ENCODE measurements at places on chromosomes 6 and 20.

DNA sequence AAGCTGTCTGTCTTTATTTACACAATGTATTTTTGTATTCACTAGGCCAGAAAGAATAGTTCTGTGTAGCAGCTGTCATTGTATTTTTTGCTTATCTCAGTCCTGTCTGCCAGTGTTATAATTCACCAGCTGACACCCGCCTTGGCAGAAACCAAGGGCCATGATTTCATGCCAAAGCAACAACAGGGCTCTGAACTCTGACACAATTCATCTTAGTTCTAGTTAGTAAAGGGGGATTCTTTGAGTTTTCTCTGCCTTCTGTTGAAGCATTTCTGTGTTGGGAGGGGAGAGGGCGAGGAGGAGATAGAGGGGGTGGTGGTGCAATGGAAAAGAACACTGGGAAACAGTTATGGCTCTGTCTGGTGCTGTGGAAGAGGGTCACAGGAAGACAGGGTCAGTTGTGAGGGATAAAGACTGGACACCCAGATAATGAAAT lies 684.6 kb upstream of the MARCKS start:
- DNase-seq = no peak

GRCh38 chr6:158161566-158162254 lies 6.4 kb downstream of the SERAC1 start:
- DNase-seq = no peak

GRCh38 chr6:53651205-53651763 lies 14.3 kb downstream of the KLHL31 start:
- no peak for DNase-seq

- DNase-seq = no peak
These were observed 152.0 kb downstream of the TSHZ2 start for GRCh38 chr20:53124075-53124551.

- no peak for DNase-seq
These were observed 3.6 kb downstream of the BPIFA1 start for GRCh38 chr20:33239418-33239817.

- DNase-seq = no peak
These were observed 50.9 kb downstream of the NUDT3 start for GRCh38 chr6:34341481-34341971.

GRCh38 chr20:38890497-38890818 lies 35.8 kb upstream of the FAM83D start:
- DNase-seq = no peak

DNA sequence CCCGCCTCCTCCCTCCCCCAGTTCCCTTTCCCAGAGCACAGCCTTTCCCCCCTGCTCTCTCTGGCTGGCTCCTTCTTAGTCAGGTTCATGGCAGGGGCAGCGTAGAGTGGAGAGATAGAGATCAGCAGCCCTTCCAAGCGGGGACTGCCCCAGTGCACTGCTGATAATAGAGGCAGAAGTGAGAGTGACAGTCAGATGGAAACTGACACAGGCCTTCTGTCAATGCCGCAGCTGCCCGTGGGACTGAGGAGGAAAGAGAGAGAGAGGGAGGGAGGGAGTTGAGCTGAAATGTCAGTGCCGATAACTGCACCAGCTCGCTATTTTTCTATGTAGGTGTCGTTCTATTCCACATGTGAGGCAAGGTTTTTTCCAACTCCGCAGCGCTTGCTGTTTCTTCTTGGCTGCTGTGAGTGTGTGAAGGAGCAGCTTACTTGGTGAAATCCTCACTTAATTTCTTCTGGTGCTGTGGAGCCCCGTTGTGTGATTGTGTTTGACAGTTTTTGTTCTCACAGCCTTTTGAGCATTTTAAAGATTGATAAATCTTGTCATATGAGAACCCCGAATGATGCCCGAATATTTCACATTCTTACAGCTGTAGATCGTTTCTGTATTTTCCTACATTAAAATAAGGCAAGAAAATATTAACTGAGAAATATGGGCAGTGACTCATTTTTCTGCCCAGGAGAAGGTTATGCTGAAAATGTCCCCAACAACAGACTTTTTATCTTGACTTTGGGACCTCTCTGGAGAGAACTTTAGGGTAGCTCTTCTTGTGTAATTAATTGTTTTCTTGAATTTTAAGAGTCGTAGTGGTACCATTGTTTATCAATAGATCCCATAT lies 386.4 kb upstream of the MMS22L start:
- no peak for DNase-seq

- DNase-seq = no peak
These were observed 111.1 kb downstream of the UST start for GRCh38 chr6:148857798-148858390.

DNA sequence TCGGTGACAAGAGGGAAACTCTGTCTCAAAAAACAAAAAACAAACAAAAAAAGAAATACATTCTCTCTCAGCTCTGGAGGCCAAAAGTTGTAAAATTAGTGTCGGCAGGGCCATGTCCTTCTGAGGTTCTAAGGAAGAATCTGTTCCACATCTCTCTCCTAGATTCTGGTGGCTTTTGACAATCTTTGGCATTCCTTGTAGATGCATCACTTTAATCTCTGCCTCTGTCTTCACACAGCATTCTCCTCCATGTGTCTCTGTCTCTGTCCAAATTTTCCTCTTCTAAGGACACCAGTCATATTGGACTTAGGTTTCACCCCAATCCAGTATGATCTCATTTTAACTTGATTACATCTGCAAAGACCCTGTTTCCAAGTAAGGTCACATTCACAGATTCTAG lies 9.1 kb downstream of the PPP2R5D start:
- no peak for DNase-seq

GRCh38 chr20:4962241-4962855 lies 39.0 kb downstream of the SLC23A2 start:
- no peak for DNase-seq

DNA sequence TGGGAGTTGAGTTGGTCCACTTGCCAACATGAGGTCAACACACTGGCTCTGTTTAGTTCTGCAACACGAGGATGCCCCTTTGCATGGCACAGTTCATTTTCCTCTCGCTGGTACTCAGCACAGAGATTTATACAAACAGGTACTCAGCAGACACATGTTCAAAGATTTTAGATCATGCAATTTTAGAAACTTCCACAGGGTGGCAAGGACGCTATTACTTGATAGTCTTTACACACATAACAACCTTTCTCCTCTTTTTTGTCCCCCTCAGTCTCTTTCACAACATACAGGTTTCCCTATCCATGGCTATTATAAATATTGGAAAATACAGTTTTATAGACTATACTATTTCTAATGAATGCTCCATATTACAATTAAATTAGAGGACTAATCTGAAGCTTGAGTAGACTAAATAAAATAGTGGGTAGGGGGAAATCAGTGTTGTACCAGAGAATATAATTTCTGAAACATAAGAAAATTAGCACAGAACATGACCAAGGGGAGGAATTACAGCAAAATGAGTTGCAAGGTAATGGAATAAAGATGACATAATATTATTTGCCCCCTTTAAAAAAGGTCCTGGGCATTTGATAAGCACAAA lies 331.8 kb upstream of the BTBD3 start:
- no peak for DNase-seq

DNA sequence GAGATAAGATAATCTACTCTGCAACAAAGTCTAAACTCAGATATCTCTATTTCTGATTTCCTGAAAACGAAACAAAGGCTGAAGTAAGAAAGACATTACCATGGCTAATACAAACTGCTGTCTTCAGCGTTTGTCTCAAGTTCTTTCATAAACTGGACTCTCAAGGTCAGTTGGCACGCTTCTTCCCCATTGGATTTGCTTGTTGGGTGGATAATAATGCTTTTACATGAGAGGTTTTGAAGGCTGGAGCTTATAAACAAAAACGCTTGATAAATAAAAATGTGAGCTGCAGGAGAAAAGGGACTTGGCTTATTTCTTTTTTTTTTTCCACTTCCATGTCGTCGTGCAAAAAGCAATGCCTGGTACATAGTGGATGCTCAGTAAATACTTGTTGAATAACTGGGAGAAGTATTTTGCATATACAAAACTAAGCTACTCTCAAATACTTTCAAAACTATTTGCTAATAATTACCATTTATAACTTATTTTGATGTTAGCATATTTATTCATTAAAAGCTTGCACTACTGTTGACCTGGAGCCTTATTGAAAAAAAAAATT lies 65.7 kb upstream of the EEF1A1 start:
- no peak for DNase-seq

GRCh38 chr6:108353853-108354252 lies 59.0 kb downstream of the AFG1L start:
- DNase-seq = no peak
